H9 (cell line): ENCODE measurements at places on chromosomes 7 and 10. TPM values are rescaled to one million over a fixed set of nuclear protein-coding genes. Genes with fewer than 3 reads are reported as not detected.

- no peaks in the 10 kb centered on the region for H3K27me3 ChIP-seq
- DNase-seq = no peak
- no peak overlapping the region for H3K4me3 ChIP-seq
- H3K27ac ChIP-seq = no peak overlapping the region
- H3K4me1 ChIP-seq = no peaks in the 10 kb centered on the region
Measured at GRCh38 chr7:33221390-33221789, 92.0 kb downstream of the BBS9 start.

GRCh38 chr10:16887565-16887964, 70.3 kb upstream of the RSU1 start:
- no peak overlapping the region for H3K4me3 ChIP-seq
- H3K27me3 ChIP-seq = no peaks in the 10 kb centered on the region
- no peak for DNase-seq
- no peaks in the 10 kb centered on the region for H3K36me3 ChIP-seq
- H3K27ac ChIP-seq = no peak overlapping the region

GRCh38 chr7:39620486-39620885, 2.9 kb upstream of the RALA start:
- H3K27ac ChIP-seq = no peak overlapping the region
- peaks cover 2% of the 10 kb centered on the region; the same call in 1 of the 2 replicates for H3K4me1 ChIP-seq
- no peaks in the 10 kb centered on the region for H3K27me3 ChIP-seq

GRCh38 chr7:106658316-106659165, 2.4 kb downstream of the CCDC71L start:
- H3K4me1 ChIP-seq = no peaks in the 10 kb centered on the region
- H3K4me3 ChIP-seq = peak overlapping the region; percentile 44
- no peak overlapping the region for H3K27ac ChIP-seq
- no peak for DNase-seq

DNA sequence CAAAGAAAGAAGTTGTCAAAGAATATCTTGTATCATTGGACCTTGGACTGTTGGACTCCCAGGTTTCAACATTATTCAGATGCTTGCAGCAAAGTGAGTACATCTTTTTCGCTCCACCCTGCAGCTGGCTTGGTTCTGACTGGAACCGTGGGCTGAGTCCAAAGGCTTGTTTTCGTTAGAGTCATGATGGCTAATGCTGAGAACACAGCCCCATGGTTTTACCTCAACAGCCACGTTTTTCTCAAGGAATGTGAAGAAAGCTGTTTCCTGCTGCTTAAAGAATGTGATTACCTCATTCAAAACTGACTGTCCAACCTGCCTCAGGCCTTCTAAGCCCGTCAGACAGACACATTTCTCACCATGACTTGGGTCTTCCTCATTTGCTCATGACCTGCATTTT, 69.5 kb downstream of the STEAP1B start:
- no peak overlapping the region for H3K27ac ChIP-seq
- no peak overlapping the region for H3K4me3 ChIP-seq
- no peaks in the 10 kb centered on the region for H3K27me3 ChIP-seq
- DNase-seq = no peak
- peaks cover 11% of the 10 kb centered on the region for H3K4me1 ChIP-seq

GRCh38 chr10:94013331-94013760, 19.6 kb downstream of the PLCE1 start:
- no peaks in the 10 kb centered on the region for H3K27me3 ChIP-seq
- DNase-seq = no peak
- H3K4me3 ChIP-seq = no peak overlapping the region

The GIMAP8 gene
- not detected in 2 replicates for total RNA-seq

The HECW1 gene
- total RNA-seq = 4.5 and 5.0 TPM in 2 replicates
